ENCODE measurements at places on chromosomes 11 and 22.
A peak's percentile ranks its signal among the peaks of the same experiment; 100 is the strongest.

DNA sequence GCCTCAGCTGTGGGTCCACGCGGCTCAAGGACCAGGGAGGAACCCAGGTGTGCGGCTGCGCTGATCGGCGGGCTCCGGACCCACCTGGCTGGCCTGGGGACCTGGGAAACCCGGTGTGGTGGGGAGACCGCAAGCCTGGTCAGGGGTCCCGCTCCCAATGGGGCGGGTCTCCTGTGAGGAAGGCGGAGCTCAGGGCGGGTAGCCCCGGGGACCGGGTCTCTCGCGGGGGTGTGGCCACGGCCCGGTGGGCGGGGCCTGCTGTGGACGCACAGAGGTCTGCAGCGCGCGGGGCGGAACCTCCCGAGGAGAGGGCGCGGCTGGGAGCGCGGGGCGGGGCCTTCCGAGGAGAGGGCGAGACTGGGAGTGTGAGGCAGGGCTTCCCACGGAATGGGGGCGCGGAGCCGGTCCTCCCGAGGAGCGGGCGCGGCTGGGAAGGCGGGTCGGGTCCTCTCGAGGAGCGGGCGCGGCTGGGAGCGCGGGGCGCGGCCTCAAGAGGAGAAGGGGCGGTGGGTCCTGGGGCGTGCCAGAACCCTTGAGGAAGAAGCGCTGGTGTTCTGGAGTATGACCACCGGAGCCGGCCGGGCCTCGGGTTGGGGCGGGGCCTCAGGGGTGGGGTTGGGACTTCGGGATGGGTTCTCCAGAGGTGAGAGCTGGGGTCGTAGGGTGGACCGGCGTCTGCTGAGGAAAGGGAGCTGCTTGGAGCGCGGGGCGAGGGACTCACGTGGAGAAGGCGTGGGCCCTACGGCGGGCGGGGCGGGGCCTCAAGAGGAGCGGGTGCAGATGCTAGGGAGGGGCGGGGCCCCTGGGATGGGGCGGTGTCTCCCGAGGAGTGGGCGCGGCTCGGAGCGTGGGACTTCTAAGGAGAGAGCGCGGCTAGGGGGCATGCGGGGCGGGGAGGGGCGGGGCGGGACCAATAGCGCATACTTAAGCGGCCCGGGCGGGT is 20.8 kb downstream of the DGCR6L start:
- peak overlapping the region; percentile 20 for H3K27ac ChIP-seq
- DNase-seq, result peak; percentile 82
- peaks cover 7% of the 10 kb centered on the region for H3K4me1 ChIP-seq
- H3K27me3 ChIP-seq, result no peaks in the 10 kb centered on the region
- peak overlapping the region; percentile 86 for H3K4me3 ChIP-seq

- peaks cover 22% of the 10 kb centered on the region for H3K4me1 ChIP-seq
- peak overlapping the region; percentile 80 for H3K4me3 ChIP-seq
- peak overlapping the region; percentile 66 for H3K27ac ChIP-seq
- peaks cover 12% of the 10 kb centered on the region for H3K36me3 ChIP-seq
- peak; percentile 64 for DNase-seq
These were observed 54.2 kb downstream of the GRAMD4 start for GRCh38 chr22:46674367-46674781.

GRCh38 chr22:46382524-46382923 is 47.0 kb downstream of the TRMU start:
- no peaks in the 10 kb centered on the region for H3K4me1 ChIP-seq
- no peak overlapping the region for H3K4me3 ChIP-seq
- H3K36me3 ChIP-seq, result peaks cover 27% of the 10 kb centered on the region
- no peak for DNase-seq

GRCh38 chr11:1120532-1121330 is 37.0 kb upstream of the MUC5AC start:
- H3K27ac ChIP-seq, result no peak overlapping the region
- peaks cover 31% of the 10 kb centered on the region for H3K27me3 ChIP-seq
- H3K4me1 ChIP-seq, result peaks cover 12% of the 10 kb centered on the region
- peaks cover 11% of the 10 kb centered on the region for H3K36me3 ChIP-seq

DNA sequence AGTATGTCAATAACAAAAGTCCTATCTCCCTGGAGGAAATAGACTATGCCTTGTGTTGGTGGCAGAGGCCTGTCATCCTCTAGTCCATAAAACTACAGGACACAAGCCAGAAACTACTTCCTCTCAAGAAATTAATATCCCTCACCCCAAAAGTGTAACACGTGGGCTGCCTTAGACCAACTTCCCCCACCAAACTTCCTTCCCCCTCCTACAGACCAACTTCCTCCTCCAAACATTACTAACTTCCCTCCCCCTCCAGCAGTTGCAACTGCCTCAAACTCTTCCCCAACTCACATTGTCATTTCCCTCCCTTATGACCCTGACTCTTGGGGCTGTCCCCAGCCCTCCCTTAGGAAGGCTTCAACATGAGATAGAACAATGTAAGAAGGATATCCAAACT is 6.3 kb downstream of the OR52K2 start:
- H3K27me3 ChIP-seq, result no peaks in the 10 kb centered on the region
- no peak for DNase-seq
- no peak overlapping the region for H3K4me3 ChIP-seq
- no peak overlapping the region for H3K27ac ChIP-seq
- H3K4me1 ChIP-seq, result peaks cover 19% of the 10 kb centered on the region

DNA sequence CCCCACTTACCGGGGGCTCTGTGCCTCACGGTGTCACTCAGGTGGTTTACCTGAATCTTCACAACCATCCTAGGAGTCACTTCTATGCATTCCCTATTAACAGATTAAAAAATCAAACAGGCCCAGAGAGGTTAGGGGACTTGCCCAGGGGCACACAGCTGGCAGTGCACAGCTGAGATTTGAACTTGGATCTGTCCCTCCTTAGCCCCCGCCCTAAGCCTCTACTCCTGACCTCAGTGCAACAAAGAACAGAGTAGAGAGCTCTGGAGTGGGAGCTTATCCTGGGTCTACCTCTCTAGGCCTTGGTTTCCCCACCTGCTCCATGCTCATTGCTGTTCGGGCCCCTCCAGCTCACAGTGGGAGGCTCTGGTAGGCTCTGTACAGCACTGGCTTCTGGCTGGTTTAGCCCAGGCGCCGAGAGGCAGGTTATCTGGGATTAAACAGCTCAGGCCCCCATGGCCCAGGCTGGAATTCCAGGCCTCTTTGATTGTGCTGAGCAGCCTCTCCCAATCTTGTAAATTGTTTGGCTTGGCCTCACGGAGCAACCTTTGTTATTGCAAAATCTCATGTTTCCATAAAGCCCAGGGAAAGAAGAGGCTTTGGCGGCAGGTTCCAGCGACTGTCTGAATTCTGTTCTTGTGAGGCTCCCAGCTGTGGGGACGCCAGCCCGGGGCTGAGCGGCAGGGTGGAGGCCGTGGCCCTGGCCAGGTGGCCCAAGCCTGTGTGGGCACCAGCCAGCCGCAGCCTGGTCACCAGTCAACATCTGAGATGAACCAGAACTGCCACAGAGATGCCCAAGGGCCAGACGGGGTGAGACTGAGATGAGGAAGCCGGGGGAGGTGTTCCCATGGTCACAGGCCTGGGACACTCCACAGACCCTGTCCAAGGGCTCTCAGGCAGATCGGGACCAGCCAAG is 28.9 kb upstream of the SHISAL1 start:
- DNase-seq, result no peak
- peaks cover 15% of the 10 kb centered on the region for H3K27me3 ChIP-seq
- H3K36me3 ChIP-seq, result no peaks in the 10 kb centered on the region
- H3K27ac ChIP-seq, result no peak overlapping the region
- no peaks in the 10 kb centered on the region for H3K4me1 ChIP-seq

DNA sequence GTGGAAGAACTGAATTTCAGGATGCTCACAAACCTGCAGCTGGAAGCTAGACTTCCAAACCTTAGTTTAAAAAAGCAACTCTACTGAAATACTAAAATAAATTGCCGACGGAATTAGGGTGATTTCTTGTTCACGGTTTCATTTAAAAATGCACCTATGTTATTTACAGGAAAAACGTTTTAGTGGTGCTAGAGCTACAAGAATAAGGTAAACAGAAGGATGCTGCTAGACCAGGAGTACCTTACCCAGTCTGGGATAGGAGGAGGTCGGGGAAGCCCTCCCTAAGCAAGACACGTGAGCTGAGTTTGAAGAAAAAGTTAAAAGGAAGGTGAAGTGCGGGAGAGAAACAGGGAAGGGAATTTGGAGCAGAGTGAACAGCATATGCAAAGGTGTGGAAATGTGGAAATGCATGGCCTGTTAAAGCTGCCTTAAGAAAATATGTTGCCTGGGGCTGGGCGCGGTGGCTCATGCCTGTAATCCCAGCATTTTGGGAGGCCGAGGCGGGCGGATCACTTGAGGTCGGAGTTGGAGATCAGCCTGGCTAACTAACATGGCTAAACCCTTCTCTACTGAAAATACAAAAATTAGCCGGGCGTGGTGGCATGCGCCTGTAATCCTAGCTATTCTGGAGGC is 1.4 kb upstream of the FTH1 start:
- H3K4me1 ChIP-seq, result peaks cover 39% of the 10 kb centered on the region
- H3K4me3 ChIP-seq, result no peak overlapping the region
- peaks cover 11% of the 10 kb centered on the region for H3K36me3 ChIP-seq
- no peak for DNase-seq
- H3K27me3 ChIP-seq, result no peaks in the 10 kb centered on the region
- H3K27ac ChIP-seq, result peak overlapping the region; percentile 94

GRCh38 chr11:128956401-128957201 is 13.9 kb upstream of the TP53AIP1 start:
- DNase-seq, result no peak
- H3K4me3 ChIP-seq, result no peak overlapping the region
- no peak overlapping the region for H3K27ac ChIP-seq
- H3K4me1 ChIP-seq, result peaks cover 3% of the 10 kb centered on the region
- no peaks in the 10 kb centered on the region for H3K36me3 ChIP-seq
